ENCODE measurements at places on chromosomes 16 and 17.

DNA sequence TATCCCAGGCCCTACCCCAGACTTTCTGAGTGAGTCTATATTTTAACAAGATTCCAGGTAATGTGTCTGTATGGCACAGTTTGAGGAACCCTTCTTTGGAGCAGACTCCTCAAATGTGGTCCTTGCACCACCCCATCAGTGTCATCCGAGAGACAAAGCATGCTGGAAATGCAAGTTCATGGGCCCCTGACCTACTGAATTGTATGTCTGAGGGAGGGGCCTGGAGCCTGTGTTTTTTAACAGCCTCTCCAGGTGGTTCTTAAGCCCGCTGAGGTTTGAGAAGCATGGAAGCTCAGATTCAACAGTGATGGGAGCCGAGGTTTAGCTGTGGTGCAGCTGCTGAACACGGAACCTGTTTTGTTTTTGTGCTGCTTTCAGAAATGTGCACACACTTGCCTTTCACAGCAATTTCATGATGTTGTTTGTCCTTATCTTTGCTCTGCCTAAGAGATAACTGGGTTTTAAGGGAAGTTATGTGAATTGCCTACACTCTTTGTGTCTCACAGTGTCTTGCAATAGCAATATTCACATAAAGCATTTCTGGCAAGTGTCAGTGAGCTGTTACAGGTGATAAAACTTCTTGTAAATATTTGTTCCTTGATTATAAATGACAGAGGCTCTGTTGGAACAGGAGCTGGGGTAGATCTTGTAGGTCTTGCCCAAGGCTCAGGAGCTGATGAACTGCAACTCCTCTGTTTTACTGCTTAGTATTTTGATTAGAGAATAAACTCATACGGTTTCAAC is 32.0 kb upstream of the IL34 start:
- no peak for DNase-seq

DNA sequence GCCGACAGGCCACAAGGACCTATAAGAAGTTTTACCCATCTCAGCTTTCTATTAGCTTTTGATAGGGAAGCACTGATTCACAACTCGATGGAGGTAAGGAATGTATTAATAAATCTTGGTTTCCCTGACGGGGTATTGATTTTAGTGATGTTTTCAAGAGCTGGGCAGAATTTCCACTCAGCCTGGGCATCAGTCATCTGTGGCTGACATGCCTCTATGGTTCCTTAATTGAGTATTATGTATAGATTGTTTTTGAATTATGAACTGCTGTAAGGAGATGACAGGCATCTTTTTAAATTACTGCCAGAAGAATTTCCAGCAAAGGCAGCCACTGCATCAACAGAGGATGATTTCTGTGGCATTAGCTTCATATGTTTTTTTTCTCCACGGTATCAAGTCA is 128.6 kb downstream of the CPPED1 start:
- no peak for DNase-seq

- no peak for DNase-seq
Measured at GRCh38 chr17:6636616-6637457, 3.7 kb downstream of the KIAA0753 start.

DNA sequence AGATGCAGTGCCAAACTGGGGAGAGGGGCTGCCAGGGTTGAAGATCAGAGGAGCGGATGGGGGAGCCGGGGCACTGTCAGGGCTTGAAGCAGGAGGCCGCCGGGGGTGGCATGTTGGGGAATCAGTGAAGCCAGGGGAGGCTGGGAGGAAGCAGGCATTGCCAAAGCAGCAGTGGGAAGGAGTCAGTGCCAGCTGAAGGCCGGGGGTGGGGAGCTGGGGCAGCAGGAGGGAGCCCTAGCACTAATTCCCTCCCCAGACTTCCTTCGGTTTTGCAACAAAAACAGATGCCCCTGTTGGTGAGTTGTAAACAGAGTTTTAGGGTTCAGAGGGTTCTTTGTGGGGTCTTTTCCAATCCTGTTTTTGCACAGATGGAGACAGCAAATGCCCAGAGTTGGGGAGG is 10.9 kb upstream of the TAC4 start:
- no peak for DNase-seq
